Muscle of back (tissue), 13 donors: ENCODE measurements at places on chromosomes 3 and 15. TPM values are rescaled to one million over a fixed set of nuclear protein-coding genes. Genes with fewer than 3 reads are reported as not detected.

- peak; percentile 87 for DNase-seq
These were observed at the start of gene CIB2 for GRCh38 chr15:78131295-78132061. TSS of gene CIB2 (minus strand) at chr15:78131445. CDS start at chr15:78131215, 230 bp downstream.

- DNase-seq = no peak
These were observed 122.5 kb downstream of the C3orf70 start for GRCh38 chr3:185030399-185030798.

DNA sequence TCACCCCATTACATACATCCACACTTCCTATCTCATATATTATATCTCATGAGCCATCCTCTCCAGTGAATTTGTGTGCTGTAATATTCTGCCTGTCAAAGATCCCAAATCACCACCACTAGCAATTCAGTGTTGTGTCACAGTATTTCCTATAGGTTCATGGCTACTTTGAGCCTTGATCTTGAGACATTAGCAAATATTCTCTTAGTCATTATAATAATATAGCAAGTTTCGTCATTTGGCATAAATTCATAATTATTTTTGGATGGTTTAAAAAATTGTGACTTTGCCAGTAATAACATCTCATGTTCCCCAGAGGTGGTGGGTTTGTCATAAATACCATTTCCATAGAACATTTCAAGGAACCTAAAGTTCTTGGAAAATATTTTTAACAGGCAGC, 47.7 kb downstream of the CMSS1 start:
- DNase-seq = no peak

DNA sequence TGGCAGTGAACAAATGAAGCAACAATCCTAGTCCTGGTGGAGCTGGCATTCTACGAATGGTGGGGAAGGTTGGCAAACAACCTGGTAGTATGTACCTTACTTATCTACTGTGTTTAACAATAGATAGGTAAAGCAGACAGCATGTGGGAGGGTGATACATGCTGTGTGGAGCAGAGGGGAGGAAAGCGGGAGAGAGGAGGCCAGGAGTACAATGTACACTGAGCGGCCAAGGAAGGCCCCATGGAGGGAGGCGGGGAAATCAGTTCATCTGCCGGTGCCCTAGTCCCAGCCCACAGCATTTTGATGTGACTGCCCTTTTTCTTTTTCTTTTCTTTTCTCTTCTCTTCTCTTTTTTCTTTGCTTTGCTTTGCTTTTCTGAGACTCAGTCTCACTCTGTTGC, 5.3 kb upstream of the RHCG start:
- DNase-seq = no peak

DNA sequence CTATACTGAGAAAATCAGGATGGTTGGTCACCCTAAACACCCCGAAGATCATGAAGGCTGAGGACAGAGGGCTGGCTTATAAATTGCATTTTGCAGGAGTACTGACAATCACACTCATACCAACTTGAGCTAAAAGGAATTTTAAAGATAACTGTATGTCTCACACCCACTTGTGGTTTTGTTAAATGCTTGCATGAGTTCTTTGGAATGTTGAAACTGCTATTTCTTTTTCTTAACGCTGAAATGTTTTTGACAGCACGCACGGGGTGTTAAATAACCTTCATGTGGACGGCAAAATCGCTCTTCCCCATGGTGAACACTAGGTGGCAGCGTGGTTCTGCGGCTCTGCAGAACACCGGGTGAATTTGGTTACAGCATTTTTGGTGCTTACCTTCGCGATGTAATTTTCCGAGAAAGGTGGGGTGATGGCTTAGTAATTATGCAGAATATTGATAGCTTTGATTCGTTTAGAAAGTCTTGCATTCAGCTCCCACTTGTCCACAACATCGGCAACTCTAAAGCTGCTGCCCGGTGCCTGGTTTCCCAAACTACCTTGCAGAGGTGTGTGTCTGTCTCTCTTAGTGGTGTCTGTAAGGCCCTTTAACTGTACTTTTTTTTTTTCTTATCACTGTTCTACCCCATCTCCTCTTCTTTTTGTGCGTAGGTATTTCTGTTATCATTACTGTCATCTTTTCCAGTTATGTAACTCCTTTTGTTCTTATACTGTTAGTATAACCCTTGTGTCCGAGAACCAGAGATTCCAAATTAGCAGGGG, 51.7 kb downstream of the ARNT2 start:
- peak; percentile 75 for DNase-seq

DNA sequence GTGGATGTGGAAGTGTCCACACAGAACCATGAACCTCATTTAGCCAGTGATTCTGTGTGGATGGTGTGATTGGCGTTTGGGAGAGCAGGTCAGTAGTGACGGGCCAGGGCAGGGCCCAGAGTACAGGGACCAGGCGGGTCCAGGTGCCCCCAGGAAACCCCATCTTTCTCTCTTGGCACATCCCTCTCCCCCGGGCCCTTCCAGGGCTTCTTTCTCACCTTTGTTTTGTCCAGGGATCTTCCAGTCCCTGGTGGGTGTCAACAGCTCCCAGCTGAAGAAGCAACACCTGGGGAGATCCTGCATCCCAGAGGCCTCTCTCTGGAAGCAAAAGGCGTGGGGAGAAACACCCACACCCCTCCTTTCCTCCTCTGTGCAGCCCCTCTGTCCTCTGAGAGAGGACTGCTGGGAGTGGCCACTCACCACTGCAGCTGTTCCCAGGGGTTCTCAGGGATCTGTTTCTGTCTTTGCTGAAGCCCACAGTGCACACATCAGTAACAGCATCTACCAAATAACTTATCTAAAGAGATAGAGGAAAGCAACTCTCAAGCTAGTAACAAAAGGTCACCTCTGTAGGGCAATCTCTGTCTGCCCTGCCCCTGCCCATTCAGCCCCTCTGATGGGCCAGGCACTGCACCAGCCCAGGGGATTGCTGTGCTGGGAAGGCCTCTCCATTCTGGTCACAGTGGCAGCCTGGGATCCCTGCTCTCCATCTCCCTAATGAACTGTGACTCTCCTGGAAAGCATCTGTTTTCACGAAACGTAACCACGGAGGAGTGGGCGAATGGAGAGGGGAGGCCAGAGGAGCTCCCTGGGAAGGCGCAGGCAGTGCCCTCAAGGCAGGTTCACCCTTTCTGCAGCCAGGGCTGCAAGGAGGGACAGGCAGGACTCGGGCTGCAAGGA, 98.3 kb upstream of the ALDH1A3 start:
- DNase-seq = no peak

GRCh38 chr3:184780981-184781515, 30.9 kb upstream of the VPS8 start:
- no peak for DNase-seq

DNA sequence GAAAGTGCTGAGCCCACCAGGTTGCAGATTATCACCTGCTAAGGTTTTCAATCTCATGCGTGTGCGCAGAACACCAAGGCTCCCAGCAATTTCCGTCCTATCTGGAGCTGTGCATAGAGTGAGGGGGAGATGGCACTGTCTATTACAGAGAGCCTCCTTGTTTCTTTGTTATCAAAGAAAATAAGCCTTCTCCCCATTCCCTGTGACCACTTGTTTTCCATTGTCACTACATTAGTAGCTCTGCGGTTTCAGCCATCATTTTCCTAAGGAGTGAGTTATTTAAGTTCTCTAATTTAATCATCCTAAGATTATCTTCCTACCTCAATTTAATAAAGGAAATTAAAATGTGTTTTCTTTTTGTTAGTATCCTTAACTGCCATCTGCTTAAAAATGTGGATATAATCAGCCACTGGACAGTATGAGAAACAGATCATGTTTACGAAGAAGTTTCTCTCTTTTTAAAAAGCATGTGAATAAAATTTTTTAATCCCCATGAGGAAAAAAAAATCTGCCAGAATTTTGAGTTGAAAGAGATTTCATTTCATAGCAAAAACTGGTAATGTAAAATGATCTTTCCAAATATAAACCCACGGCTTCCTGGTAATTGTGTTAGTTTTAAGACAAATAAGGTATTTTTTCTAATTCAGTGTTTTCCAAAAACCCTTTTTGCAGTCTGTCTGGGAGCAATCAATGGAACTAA, 172.3 kb upstream of the UBE2E1 start:
- peak; percentile 27 for DNase-seq

- no peak for DNase-seq
These were observed 158.8 kb downstream of the IL20RB start for GRCh38 chr3:137116619-137117018.

DNA sequence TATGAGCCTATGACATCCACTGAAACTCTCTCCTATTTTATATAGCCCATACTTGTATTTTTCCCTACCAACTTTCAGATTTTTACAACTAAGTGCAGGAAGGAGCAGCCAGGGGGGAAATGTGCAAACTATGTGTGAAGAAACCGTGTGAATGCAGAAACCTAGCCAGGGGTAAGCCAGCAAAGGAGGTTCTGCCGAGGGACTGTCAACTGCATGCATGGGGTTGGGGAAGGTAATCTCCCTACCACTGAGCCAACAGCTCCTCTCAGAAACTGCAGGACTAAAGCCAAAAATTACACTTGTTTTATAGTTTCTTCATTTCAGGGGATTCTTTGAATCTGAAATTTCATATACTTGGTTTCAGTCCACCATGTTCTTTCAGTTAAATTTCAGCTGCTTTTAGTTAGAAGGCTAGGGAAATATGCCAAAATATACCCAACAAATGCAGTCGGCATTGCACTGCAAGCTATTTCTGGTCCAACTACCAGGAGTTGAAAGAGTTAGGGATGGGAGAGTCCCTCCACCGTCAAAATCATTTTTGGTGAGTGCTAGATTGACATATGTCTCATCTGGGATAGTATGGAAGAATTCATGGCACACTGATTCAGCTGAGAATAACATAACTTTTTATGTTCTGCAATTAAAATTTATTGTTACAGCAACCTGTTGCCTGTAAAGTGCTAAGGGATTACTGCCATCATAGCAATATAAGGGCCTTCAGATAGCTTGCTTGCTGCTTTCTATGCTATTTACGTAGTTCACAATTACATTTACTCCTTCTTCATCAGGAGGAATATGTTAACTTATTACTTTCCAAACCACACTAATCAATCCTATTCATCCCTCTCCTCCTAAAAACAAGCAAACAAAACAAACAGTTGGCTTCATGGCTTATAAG, 904.2 kb downstream of the ROBO1 start:
- DNase-seq = no peak

GRCh38 chr3:72008226-72008996, 223.5 kb upstream of the PROK2 start:
- no peak for DNase-seq

MASP1 gene
- polyA plus RNA-seq = 12.9 TPM

SLC28A1 gene
- 0.46 TPM for polyA plus RNA-seq

ISG20 gene
- polyA plus RNA-seq = 0.72 TPM

SELENOS gene
- 36.4 TPM for polyA plus RNA-seq
